ENCODE measurements at places on chromosomes 11 and 22. TPM values are rescaled to one million over a fixed set of nuclear protein-coding genes. Genes with fewer than 3 reads are reported as not detected.

DNA sequence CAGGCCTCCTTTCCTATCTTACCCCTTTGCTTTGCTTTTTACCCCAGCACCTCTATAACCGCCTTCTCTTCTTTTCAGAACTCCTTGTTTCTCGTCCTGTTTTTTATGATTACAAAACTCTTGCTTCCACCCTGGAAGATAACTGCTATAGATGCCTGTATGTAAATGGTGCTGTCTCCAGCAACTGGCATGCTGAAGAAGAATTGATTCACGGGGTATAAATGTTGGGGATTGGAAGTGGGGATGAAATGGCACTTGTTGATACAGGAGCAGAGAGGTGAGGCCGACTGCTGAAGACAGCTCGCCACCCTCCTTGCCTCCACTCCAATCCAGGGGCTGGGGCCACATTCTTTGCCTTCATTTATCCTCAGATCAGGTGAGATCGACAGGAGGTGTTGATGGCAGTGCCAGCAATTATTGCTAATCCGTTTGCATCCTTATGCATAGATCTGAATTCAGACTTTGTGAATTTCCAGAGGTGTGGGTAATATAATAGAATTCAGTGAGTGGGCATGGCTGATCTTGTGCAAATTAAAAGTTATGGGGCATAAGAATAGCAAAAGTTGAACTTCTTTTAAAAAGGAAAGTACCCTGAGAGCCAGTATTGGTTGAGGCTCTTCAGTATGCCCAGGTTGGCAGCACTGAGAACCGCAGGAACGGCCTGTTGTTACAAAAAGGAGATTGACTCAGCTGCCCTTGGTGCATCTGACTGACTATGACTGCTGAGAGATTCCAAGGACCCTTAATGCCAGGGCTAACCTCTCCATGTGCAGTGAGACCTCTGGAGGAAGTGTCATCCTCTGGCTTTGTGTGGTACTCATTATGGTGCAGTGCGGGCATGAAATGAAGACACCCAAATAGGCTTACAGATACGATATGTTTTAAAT lies 5.3 kb downstream of the NEAT1 start:
- no peak for DNase-seq
- no peaks in the 10 kb centered on the region for H3K27me3 ChIP-seq
- peaks cover 5% of the 10 kb centered on the region for H3K4me1 ChIP-seq

- H3K4me1 ChIP-seq = peaks cover 5% of the 10 kb centered on the region
- no peak for DNase-seq
- H3K27ac ChIP-seq = peak overlapping the region; percentile 27
- H3K4me3 ChIP-seq = no peak overlapping the region
These were observed 29.5 kb downstream of the ACO2 start for GRCh38 chr22:41498303-41498835.

SMDT1 gene
- 15.4 TPM for total RNA-seq

JHY gene
- total RNA-seq = 3.4 TPM

Data from esophagus squamous epithelium (tissue), 5 donors.